ENCODE measurements at places on chromosomes 4 and X.

DNA sequence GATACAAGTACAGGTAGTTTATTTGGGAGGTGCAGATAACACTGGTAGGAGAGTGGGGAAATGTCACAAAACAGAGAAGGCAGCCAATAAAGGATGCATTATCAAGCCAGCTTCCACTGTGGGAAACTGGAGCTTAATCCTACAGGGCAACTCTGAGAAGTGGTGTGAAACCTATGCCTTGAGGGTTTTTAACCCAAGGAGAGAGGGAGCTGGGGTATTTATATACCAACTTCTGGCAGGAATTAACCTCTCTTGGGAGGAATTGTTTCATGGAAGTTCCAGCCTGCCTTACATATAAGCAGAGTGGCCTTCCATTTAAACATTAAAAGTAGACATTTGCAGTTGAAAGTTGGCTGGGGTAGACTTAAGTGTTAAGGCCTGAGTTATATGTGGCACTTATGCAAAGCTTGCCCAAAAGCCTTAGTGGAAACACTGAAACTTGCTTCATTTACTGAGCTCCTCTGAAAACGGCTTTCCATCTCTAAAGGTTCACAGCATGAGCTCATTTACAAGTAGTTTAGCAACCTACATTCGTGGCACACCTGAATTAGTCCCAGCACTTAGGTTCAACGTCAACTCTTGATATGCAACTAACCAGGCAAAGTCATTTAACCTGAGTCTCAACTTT is 19.2 kb downstream of the MAGEB17 start:
- DNase-seq, result no peak

- no peak for DNase-seq
These were observed 11.3 kb downstream of the PSAPL1 start for GRCh38 chr4:7423391-7423790.

- DNase-seq, result peak; percentile 10
These were observed 143.0 kb downstream of the STIM2 start for GRCh38 chr4:27003642-27004113.

DNA sequence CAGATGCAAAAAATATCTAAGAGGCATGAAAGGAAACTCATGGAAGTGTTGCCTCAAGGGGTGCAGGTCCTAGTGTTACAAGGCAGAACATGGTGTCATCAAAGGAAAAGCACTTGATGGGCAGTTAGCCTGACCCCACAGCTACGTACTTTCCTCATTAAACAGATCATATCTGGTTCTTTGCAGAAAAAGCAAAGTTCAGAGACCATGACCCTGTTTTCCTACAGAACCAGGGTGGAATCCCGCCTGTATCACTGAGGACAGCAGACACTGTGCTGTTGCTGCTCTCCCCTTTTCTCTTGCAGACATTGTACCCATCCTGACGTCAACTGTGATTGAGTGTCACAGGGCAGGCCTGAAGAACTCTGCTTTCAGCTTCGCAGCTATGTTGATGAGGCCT is 91.7 kb downstream of the RFC1 start:
- DNase-seq, result no peak

GRCh38 chrX:20244931-20245330 is 21.8 kb downstream of the RPS6KA3 start:
- peak; percentile 29 for DNase-seq

- peak; percentile 52 for DNase-seq
These were observed 12.7 kb downstream of the ACOX3 start for GRCh38 chr4:8427761-8428287.

- no peak for DNase-seq
These were observed 549.8 kb upstream of the LCORL start for GRCh38 chr4:18571301-18571761.

GRCh38 chr4:152200511-152201333 is 335.2 kb downstream of the FBXW7 start:
- DNase-seq, result no peak

GRCh38 chrX:31609130-31609529 is 537.3 kb upstream of the FTHL17 start:
- peak; percentile 27 for DNase-seq

- no peak for DNase-seq
These were observed 47.6 kb downstream of the CBLL2 start for GRCh38 chrX:22320236-22320873.

GRCh38 chr4:54659313-54659712 is 1.6 kb downstream of the KIT start:
- peak; percentile 12 for DNase-seq

DNA sequence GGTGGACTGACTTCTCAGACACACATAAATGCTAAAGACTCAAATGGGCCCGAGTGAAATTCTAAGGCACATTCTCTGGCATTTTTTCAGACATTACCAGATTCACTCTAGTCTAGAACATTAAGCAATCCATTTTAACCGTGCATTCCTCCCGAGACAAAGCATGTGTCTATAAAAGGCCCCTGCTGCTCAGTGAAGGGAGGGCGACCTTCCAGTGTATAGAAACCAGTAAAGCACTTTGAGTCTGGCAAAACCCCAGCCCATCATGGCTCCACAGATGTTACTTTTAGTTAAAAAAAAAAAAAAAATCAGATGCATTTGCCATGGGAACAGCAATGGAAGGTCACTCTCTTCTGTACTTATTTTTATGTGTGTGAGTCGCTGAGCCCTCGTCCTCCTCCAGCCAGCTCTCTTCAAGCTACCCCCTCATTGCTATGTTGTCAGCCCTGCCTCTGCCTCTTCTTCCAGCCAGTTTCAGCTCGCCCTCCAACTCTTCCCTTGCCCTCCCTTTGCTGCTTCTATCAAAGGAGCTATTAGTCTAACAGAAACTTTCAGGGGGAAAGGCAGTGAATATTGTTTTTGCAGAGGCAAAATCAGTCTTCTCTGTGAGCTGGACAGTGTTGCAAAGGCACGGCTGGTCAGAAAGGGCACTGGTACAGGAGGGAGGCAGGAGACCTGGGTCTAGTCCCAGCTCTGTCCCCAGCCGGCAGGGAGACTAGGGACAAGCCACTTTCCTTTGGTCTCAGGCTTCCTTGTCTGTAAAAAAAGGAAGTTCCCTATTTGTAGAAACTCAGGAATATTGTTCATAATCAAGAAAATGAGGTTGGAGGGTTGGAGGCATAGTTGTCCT is 644.2 kb downstream of the ZNF674 start:
- DNase-seq, result peak; percentile 25

GRCh38 chrX:112785344-112785743 is 55.3 kb downstream of the AMOT start:
- DNase-seq, result no peak

DNA sequence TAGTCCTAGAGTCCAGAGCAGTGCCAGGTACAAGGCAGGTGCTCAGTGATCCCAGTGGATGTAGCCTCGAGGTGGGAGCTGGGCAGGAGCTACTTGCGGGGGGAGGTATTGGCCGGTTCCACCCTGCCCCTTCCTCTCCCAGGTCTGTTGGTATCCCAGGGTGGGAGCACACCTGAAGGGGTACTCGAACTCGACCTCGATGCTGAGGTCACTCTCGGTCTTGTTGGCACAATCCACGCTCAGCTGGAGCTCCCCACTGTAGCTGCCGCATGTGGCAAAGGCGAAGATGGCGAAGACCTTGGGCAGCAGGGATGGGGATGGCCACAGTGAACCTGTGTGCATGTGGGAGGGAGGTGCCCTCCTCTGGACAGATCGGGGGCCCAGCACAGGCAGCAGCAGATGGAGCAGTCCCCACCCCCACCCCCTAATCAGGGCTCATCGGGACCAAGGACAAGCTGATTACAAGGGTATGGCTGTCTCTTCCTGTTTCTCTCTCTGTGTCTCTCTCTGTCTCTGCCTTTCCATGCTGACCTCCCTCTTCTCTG is 2.4 kb downstream of the SYP start:
- no peak for DNase-seq

- no peak for DNase-seq
These were observed 91.5 kb upstream of the ZNF827 start for GRCh38 chr4:146029939-146030710.

- peak; percentile 80 for DNase-seq
These were observed 45.6 kb downstream of the SH3RF1 start for GRCh38 chr4:169225058-169225751.

GRCh38 chr4:1330761-1331590 is 16.0 kb upstream of the UVSSA start:
- no peak for DNase-seq

- no peak for DNase-seq
These were observed 5.2 kb downstream of the KLF3 start for GRCh38 chr4:38669208-38669607.

GRCh38 chr4:23237771-23238170 is 545.0 kb downstream of the GBA3 start:
- DNase-seq, result no peak

DNA sequence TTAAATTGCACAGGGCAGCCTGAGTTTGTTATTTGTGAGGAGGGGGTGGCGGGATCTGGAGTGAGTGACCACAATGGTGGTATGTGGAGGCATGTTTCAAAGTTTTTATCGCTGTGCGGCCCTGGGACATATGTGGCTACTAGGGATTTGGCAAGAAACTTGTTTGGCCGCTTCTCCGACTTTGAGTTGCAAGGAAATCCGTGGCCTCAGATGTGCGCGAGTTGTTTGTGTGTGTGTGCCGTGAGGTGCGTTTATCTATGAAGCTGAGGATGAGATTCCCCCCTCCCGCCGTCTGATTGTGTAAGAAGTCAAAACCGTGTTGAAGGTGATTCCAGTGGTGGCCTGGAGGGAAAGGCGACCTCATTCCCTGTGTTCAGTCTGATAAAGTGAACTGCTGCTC is 1.4 kb downstream of the JADE3 start:
- DNase-seq, result no peak

DNA sequence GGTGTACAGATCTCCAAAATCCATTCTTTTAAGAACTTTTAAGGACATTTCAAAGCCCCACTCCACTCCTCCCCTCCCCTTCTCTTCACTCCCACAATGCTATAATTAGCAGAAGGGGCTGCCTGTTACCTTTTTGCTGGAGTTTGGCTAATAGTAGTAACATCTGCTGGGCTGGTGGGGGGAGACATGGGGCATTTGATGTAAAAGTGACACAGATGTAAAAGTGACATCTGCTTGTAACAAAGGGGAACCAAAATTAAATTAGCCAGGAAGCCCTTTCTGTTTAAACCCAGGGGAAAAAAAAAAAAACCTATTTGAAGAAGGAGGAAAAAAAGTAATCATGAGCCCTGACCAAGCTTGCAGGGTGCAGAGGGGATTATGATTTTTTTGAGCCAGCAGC is 5.4 kb upstream of the PHOX2B start:
- no peak for DNase-seq

DNA sequence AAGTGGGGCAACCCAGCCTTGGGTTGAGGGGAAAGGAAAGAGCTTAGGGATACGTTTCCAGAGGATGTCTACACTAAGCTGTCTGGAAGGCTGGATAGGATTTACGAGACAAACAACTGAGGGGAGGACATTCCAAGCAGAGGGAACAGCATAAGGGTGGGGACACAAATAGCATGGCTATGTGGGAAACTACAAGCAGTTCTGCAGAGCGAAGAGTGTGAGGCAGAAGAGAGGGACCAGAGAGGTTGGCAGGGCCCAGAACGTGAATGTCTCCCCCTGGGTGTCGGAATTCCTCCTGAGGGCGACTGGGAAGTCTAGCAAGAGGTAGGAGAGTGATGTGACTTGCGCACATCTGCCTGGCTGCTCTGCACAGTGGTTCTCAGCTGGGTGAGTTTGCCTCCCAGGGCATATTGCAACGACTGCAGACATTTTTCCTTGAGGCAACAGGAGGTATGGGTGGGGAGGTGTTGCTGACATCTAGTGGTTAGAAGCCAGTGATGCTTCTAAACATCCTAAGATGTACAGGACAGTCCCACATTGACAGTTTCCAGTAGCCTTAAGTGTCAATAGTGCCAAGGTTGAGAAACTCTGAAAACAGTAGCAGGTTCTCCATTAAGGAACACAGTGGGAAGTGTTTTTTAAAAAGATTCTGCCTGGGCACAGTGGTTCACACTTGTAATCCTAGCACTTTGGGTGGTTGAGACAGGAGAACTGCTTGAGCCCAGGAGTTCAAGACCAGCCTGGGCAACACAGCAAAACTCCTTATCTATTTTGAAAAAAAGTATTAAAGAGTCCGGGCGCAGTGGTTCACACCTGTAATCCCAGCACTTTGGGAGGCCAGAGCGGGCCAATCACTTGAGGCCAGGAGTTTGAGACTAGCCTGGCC is 9.2 kb downstream of the NDUFA1 start:
- peak; percentile 80 for DNase-seq

DNA sequence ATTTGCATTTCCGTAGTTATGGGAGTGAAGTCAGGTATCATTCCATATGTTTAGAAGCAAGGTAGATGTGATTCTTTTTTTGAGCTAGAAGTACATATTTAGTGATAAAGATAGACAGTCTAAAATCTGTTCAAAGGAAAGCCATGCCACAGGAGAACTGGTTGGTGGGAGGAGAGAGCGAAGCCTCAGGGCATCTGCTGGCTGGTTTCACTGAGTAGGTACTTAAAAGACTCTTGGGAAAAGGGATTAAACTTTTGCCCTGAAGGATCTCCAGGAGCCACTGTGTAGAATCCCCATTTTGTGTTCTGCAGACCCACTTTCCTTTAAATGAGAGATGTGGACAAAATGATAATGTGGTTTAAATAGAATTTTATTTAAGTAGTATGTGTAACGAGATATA is 89.6 kb downstream of the SHROOM2 start:
- no peak for DNase-seq

- DNase-seq, result no peak
These were observed 646.0 kb upstream of the FAM241A start for GRCh38 chr4:111499291-111499690.

- DNase-seq, result no peak
These were observed 15.8 kb upstream of the CT45A1 start for GRCh38 chrX:135697601-135698000.

DNA sequence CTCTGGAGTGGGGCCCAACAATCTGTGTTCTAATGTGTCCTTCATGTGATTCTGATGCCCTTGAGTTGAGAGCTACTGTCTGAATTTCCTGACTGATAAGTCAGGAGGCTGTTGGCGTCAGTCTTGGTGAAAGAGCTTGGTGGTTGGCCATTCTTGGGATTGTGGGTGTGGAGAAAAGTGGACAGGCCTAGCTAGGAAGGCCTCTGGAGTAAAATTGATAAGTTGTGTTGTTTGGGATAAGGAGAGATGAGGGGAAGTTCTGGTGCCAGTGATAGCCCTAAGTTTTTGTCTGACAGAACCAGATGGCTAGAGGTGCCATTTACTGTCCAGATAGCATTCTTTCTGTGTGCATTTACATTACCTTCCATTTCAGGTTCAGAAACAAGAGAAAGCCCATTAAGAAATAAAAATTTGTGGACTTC is 11.7 kb downstream of the NSD2 start:
- no peak for DNase-seq

- no peak for DNase-seq
These were observed 23.4 kb upstream of the WFS1 start for GRCh38 chr4:6246170-6246634.

GRCh38 chr4:157792716-157793115 is 380.1 kb downstream of the GASK1B start:
- DNase-seq, result no peak
